Stimulated activated CD8-positive, alpha-beta memory T cell treated with anti-CD3 and anti-CD28 coated beads, Interleukin-12 subunit alpha, Interleukin-12 subunit beta, amount 100 ng/mL, for 1 hour (primary cell): ENCODE measurements at places on chromosomes 2 and 18.

DNA sequence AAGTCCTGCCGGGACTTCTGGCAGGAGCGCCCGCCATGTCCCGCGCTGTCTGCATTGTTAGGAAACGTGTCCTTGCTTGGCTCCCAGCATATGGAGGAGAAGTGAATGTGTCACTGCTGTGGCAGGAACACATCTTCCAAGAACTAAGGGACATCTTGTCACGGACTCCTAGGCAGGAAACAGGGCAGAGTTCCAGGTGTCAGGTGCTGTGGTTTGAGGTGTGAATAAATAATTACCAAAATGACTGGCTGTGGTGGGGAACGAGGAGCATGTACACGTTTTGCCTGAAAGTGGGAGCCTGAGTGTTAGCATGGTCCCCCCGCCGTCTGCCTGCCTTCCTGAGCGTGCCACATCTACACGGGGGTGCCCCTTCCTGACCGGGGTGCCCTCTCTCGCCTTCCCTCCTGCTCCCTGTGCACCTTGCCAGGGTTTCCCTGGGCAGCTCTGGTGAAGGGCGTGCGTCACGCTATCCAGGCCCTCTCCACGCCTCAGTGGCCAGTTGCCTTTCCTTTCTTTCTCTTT lies 237.5 kb downstream of the LDLRAD4 start:
- no peak for DNase-seq

- DNase-seq = no peak
Observed at GRCh38 chr2:182057002-182057401, 71.3 kb downstream of the PPP1R1C start.

DNA sequence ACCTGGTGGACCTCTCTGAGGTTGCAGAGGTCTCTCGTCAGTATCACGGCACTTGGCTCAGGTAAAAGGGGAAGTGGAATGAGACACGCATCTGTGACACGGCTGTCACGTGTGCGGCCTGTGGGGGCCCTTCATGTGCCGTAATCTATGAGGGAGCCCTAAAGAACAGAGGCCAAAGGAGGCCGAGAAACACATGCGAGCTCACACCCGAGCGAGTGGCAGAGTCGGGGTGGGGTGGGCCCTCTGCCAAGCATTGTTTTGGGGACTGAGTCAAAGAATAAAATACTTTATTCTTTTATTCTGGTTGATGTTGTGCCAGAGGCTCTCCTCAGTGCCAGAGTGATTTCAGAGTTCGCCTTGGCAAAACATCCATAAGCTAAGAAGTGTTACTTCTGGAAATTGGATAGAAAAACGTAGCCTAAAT lies 43.3 kb downstream of the PLB1 start:
- DNase-seq = no peak

DNA sequence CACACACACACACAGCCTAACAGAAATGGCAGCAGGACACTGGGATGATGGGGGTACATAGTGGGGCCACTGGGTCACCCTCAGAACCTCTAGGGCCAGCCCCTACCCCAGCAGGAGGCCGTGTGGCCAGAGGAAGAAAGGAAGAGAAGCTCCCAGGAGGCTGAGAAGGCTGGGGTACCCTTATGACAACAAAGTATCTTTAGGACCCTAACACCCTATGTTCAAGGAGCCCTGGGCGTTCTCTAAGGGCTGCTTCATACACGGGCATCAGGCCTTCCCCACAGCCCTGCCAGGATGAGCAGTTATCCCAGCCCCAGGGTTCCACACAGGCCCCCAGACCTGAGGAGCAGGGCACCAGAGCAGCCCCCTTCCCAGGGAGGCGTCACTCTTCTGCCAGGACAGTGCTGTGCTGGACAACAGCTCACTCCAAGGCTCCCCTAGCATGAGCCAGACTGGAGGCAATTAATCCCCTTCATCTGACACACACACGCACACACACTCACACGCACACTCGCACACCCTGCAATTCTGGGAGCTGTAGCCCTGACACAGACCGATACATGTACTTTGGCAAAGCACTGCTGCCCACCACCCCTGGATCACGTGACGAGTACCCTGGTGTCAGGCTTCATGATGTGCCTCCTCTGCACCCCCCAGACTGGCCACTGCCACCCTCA lies 163.6 kb downstream of the TNS1 start:
- no peak for DNase-seq

GRCh38 chr2:221502270-221503010 lies 69.7 kb downstream of the EPHA4 start:
- DNase-seq = no peak

DNA sequence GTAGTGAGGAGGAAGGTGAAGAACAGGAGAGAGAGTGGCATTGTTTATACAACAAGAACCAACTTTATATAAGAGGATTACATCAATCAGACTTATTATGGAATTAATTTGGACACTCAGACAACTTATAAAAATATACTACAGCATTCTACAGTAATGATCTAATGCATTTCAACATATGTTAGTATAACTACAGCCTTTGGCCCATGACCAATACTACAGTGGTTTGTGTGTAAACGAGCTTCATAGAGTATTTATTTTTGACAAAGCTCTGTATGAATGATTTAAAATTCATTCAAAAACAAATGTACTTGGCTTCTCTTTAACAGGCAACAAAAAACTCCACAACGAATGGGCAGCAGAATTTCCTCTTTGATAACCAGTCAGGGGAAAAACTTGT lies 72.8 kb downstream of the ZNF521 start:
- DNase-seq = no peak

GRCh38 chr2:227782804-227783203 lies 30.8 kb upstream of the CCL20 start:
- no peak for DNase-seq

GRCh38 chr18:78448106-78448505 lies 531.5 kb upstream of the SALL3 start:
- no peak for DNase-seq
